ENCODE measurements at places on chromosomes 6 and 20. TPM values are rescaled to one million over a fixed set of nuclear protein-coding genes. Genes with fewer than 3 reads are reported as not detected.
A peak's percentile ranks its signal among the peaks of the same experiment; 100 is the strongest.

DNA sequence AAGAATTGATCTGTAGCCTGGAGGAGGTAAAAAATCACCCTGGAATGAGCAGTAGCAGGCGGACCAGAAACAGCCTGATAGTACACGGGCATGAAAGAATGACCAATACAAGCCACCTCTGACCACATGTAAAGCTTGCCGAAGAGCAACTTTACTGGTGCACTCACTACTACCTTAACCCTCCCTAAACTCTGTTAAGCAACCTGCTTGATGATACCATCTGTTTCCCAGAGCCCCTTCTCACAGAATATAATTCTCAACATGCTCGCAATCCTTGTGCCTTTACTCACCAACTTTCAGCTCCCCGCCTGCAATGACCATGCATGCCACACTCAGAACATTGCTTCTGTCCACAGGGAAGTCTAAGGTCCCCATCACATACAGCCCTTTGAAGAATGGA, 296.5 kb downstream of the PKHD1 start:
- DNase-seq: no peak

DNA sequence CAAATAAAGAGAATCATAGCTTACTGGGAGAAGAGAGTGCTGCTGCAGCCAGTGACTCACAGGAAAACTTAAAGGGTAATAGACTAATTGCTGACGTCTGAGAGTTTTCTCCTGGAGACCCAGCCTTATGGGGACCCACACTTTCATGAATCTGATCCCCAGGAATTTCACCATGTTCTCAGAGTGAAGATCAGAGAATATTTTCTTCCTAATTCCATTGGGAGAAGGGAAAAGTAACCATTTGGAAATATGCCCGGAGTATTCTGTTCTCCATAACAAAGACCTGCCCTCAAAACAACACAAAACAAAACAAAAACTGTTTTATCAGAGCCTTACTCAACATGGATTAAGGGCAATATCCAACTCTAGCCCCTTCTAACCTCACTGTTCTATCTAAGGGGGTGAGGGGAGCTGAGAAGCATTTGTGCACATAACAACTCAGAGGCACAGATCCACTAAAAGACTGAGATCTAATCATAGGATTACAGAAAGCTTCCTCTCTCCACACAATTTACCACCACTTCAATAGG, 168.2 kb upstream of the SSTR4 start:
- DNase-seq: peak; percentile 13

DNA sequence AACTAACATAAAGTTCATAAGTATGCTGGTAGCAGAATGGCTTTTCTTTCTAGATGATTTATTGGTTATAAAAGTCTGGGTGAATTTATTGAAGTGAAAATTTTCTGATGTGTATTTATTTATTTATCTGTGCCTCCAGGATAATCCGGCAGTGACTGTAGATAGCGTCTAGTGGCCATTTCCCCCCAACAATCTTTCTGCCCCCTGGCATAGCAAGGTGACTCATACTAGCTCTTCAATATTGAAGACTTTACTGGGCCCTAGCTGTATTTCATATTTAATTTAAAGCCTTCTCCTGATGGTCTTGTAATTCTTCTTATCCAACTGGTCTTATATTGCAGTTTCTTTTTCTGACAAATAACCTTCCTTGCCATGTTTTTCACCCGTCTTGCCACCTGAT, 154.1 kb upstream of the SGK1 start:
- DNase-seq: no peak

- DNase-seq: no peak
Measured at GRCh38 chr6:71035871-71036270, 79.0 kb upstream of the B3GAT2 start.

DNA sequence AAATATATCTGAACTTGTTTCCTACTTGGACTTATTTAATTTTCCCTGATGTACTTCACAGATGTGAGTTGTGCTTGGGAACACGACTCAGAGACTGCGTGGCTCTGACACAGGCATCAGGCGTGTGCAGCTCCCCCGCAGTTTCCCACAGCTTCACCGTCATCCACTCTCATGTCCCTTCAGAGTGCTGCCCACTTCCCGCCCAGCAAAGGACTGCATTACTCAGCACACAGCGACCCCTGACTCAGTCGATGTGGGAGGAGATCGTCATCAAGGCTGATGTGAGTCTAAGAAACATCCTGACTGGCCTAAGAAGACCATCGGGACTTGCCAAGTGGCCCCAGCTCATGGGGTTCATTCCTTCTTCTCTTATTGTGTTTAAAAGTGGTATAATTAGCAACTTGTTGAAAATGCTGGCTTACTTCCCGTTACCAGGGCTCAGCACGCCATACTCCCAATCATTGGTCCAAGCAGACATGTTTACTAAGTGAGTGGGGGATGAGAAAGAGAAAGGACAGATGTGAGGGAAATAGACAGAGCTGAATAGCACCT, 539.4 kb upstream of the JARID2 start:
- DNase-seq: peak; percentile 100

GRCh38 chr20:38635721-38636288, 34.2 kb downstream of the ARHGAP40 start:
- DNase-seq: peak; percentile 58

DNA sequence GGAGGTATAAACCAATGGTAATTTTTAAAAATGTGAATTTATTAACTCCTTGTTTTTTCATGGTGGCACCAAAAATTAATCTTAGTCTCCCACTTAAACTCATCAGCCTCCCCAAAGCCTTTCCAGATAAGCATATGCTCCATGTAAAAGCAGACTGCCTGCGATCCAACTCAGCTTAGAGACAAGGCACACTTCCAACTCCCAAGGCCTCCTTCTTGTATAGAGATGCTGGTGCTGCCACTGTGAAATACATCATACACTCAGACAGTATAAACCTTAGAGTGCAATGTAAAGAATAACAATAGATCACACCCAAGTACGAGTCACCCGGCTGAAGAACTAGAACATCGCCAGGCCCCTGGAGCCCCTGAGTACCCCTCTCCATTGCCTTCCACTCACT, 2.0 kb downstream of the ANKRD6 start:
- no peak for DNase-seq

The NNAT gene
- total RNA-seq: not detected

- DNase-seq: no peak
Measured at GRCh38 chr20:22667198-22667597, 82.8 kb upstream of the FOXA2 start.

DNA sequence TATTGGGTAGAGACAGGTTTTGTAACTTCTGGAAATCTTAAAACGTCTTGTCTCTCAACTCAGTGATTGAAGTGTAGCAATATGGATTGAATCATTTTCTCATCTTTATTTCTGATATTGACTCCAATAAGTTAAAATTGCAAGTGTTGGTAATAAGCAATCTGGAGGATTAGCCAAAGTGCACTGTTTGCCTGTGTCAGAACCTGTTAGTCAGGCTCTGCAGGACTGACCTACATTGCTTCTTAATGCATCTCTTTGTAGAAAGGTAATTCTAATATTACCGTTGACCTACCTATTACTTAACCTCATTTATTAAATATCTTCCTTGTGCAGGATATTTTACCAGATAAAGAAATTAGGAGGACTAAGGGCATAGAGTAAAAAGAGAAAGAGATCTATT, 484.0 kb upstream of the CITED2 start:
- DNase-seq: peak; percentile 47

DNA sequence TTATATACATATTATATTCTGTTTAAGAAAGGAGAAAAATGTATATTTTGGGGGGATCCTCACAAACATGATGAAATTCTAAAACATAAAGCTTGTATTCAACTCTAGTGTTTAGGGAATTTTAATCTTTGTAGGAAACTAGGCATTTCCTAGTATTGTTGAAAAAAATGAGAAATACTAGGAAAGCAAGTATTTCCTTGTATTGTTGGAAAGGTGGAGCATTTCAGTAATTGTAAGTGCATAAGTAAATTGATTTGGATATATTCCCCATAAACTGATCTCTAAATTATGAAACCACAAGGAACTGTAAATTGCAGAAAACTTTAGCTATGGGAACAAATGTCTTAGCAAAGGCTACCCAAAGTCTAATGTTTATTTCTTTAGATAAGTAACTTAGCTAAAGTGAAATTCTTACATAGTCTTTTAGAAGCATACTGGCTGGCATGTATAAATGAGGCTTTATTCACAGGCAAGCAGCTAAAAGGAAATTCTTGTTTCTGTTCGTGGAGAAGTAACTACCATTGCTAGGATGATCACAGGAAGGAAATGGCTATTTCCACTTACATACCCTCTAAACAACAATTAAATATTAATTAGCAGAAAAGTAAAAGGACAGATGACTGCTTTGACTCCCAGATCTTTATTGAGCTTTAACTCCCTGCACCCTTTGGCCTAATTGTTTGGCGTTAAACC, 19.9 kb upstream of the NRN1 start:
- DNase-seq: no peak

- no peak for DNase-seq
Measured at GRCh38 chr6:32086661-32087573, 22.2 kb downstream of the TNXB start.

- no peak for DNase-seq
Measured at GRCh38 chr20:16158976-16159286, 414.3 kb downstream of the KIF16B start.

The KCNQ5 gene
- total RNA-seq: 0.38 TPM

DNA sequence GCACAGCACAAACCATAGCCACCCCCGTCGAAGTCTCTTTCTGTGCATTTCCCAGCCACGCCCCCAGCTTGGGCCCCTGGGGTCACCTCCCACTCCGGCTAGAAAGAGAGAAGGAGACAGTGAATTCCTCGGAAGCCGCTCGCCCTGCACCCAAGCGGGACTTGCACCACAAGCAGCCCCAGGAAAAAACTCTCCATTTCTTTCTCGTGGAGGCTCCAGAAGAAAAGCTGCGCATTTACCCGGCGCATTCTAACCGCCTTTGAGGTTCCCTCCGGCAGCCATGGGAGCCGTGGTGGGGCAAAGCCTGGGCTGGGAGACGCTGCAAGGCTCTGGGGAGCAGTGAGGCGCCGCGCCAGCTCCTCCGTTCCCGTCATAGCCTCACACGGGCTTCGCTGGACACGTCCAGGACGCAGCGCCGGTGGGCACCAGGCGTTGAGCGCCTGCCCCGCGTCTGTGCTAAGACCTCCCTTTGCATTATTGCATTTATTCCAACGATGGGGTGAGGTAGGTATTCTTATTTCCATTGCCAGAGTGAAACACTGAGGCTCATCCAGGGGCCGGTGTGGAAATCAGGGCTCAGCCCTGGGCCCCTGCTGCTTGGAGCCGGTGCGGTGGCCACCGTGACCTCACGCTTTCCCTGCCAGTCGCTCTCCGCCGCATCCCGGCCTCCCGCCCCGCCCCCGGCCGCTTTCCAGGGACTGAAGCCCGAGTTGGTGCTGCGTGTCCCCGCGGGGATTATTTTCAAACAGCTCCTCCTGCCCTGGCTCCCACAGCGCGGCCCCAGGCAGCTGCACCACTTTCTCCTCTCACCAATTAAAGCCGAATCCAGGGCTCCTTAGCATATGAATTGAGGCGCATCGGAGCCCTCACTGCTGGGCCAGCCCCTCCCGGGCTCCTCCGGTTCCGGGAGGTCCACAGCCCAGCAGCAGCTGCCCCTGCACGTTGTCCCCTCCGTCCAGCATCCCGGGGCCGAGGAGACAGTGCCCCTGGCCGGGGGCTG, 148.3 kb upstream of the AFDN start:
- no peak for DNase-seq

GRCh38 chr6:87925373-87926060, 122.1 kb upstream of the SPACA1 start:
- no peak for DNase-seq

The ZBTB12 gene
- 1.3 TPM for total RNA-seq

- peak; percentile 64 for DNase-seq
Measured at GRCh38 chr20:53736757-53737395, 143.2 kb upstream of the ZNF217 start.

DNA sequence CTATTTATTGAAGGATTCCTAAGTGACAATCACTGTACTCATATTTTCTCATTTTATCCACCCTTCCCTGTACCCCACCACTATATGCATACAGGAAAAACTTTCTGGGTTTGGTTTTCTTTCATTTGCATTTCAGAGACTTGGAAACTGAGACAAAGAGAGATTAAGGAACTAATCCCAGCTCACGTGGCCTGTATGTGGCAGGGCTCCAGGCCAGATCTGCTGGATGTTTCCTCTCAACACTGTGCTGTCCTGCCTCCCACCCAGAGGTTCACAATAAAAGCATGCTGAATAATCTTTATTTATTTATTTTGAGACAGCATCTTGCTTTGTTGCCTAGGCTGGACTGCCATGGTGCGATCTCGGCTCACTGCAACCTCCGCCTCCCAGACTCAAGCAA, 50.2 kb downstream of the CEP162 start:
- DNase-seq: no peak

The CLPSL1 gene
- total RNA-seq: not detected
